ENCODE measurements at places on chromosomes 13 and 19.
A peak's percentile ranks its signal among the peaks of the same experiment; 100 is the strongest.

DNA sequence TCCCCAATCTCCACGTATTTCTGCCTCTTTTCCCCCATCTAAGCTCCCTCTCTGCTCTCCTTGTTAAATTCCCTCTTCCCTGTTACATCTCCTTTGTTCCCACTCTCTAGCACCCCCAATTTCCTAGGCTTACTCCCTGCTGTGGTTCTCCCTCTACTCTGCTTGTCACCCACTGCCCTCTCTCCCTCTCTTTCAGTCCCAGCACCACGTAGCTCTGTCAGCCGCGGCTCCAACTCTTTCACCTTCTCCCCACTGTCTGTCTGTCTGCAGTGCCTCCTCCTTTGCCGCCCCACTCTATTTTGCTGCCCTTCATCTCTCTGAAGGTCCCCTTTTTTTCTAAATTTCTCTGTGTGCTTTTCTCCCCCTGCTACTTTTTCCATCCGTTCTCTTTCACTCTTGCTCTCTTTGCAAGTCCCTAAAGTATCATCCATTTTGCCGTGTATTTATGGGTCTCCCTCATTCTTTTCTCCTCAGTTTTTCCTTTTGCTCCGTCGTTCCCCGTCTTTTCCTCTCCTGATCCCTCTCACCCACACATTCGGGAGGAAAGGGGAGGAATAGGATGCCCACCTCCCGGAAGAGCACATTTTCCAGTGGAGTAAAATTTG, 937 bp downstream of the ZNF841 start:
- no peaks in the 10 kb centered on the region for H3K27me3 ChIP-seq
- H3K27ac ChIP-seq, result peak overlapping the region; percentile 96
- peak overlapping the region; percentile 93 for H3K4me3 ChIP-seq
- peaks cover 16% of the 10 kb centered on the region for H3K4me1 ChIP-seq

GRCh38 chr19:3420909-3421619, 54.7 kb downstream of the NFIC start:
- no peak for DNase-seq
- no peaks in the 10 kb centered on the region for H3K36me3 ChIP-seq
- H3K27ac ChIP-seq, result no peak overlapping the region
- no peaks in the 10 kb centered on the region for H3K4me1 ChIP-seq

GRCh38 chr13:35797244-35797643, 320.8 kb upstream of the MAB21L1 start:
- no peaks in the 10 kb centered on the region for H3K36me3 ChIP-seq
- no peak overlapping the region for H3K4me3 ChIP-seq
- peak overlapping the region; percentile 6 for H3K27ac ChIP-seq
- peaks cover 11% of the 10 kb centered on the region for H3K4me1 ChIP-seq
- no peak for DNase-seq

- H3K27ac ChIP-seq, result no peak overlapping the region
- H3K4me3 ChIP-seq, result no peak overlapping the region
- no peak for DNase-seq
- H3K27me3 ChIP-seq, result no peaks in the 10 kb centered on the region
- no peaks in the 10 kb centered on the region for H3K4me1 ChIP-seq
Measured at GRCh38 chr13:51733374-51734298, 70.3 kb downstream of the DHRS12 start.
